KBM-7 (cell line): ENCODE measurements at places on chromosomes 2 and 18.

DNA sequence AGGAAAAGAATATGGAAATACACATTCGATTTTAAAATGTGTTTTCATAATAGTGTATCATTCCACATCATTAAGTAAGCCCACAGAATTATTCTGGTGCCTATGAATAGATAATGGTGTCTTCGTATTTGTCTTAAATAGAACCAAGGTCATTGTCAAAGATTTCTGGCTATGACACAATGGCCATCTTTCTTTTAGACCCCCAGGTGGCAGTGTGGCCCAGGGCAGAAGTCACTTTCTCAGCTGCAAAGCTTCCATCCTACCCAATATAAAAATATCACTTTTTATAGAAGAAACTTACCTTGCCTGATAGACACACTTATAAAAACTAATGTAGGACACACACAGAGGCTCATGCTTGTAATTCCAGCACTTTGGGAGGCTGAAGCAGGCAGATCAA, 57.5 kb downstream of the ZRANB3 start:
- peak; percentile 47 for DNase-seq

- no peak for DNase-seq
Observed at GRCh38 chr2:108378851-108379250, 1.1 kb downstream of the SULT1C4 start.

DNA sequence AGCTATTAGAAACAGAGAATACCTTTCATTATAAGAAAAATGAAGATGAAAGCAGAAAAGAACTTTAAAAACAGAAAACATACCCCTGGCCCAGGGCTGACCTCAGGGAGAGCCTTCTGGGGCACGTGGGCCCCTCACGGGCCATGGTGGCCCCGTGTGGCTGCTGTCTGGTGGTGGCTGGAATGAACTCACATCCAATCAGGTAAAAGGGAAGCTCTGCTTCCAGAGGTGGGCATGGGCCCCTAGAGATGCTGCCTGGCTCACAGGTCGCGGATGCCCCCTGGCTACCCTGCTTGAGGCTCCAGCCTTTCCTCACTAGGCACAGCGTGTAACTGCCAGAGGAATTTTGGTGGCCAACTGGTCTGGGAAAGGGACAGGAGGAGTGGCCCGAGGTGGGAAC, 16.6 kb downstream of the SNORC start:
- DNase-seq = no peak

DNA sequence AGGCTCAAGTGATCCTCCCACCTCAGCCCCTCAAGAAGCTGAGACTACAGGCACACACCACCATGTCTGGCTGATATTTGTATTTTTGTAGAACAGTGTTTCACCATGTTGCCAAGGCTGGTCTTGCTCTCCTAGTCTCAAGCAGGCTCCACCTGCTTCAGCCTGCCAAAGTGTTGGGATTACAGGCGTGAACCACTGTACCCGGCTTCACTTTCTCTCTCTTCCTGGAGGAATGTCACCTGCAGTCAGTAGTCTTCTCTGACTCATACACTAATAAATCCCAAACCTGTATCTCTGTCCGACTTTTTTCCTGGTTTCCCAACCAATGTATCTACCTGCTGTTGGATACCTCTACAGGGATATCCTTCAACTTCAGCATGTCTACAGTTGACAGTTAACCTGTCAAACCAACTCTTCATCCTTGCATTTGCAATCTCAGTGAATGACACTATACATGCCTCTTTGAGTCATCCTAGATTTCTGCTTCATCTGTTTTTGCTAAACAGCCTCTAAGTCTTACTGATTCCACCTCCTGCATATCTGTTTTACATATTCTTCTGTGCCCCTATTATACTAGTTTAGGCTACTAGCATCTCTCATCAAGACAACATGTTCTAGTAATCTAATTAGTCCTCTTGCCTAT, 54.5 kb downstream of the RBBP8 start:
- DNase-seq = no peak

GRCh38 chr2:138610201-138610953, 108.8 kb downstream of the SPOPL start:
- no peak for DNase-seq

DNA sequence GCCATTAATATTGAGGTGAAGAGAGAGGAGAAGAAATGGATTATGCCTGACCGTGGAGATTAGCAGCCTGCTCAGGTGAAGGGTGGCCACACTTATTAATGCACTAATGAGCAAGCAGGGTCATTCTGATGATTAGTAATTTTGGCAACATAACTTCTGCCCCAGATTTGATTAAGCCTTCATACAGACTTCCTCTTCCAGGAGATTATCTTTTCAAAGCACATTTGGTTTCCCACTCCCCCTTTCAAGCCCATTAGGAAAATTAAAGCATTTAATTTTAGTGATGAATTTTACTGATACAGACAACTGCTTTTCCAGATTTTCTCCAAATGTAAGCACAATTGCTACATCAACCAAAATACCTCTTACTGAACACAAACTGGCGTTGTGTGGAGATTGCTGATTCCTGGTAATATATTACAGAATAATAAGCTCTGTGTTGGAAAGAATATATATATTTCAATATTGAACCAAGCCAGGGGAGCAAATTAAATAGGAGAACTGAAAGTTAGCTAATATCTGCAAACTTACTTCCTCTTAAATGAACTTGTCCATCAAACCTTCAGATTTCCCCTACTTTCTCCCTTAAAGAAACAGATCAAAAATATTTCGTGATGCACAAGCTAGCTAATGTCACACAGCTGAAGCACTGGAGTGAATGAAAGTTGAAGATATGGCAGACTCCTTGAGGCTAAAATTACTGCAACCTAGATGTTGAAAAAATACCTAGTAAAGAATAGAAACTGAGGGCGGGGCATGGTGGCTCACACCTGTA, 140.8 kb downstream of the FAM210A start:
- no peak for DNase-seq

DNA sequence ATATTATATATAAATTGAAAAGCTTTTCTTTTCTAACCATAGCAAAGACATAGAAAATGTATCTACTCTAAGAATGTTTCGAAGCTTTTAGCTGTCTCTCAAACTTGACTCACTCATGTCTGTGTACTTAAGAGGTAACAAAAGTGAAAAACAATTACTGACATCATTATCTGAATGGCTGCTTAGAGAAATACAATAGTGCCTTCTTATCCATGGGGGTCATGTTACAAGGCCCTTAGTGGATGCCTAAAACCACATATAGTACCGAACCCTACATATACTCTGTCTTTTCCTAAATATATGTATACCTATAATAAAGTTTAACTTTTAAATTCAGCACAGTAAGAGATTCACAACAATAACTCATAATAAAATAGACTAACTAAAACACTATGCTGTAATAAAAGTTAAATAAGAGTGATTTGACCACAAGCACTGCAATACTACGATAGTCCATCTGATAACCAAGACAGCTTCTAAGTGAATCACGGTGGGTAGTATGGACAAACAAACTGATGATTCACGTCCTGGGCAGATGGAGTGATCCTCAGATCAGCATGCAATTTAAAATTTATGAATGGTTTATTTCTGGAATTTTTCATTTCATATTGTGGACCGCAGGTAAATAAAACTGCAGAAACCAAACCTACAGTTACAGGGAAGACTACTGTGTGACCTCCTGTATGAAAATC, 246.2 kb downstream of the XIRP2 start:
- no peak for DNase-seq

- DNase-seq = no peak
Observed at GRCh38 chr2:218981881-218982585, 3.0 kb downstream of the FEV start.

- no peak for DNase-seq
Observed at GRCh38 chr2:62194558-62195420, 1.1 kb upstream of the B3GNT2 start.

DNA sequence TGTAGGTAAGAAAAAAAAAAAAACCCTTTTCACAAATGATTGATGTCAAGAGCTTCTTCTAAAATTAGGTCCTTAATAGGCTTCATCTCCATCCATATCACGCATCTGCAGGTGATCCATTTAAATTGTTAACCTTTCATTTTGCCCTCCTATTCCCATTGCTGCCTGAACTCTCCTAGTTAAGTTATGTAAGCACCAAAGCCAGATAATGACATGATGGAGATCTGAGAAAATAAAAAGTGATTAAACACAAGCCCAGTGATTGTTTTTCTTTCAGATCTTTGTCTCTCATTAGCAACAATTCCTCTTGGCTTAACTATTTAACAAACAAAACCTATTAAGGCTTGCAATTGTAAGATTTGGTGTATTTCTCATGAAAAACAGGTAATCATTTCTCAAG, 20.0 kb downstream of the LANCL1 start:
- no peak for DNase-seq

DNA sequence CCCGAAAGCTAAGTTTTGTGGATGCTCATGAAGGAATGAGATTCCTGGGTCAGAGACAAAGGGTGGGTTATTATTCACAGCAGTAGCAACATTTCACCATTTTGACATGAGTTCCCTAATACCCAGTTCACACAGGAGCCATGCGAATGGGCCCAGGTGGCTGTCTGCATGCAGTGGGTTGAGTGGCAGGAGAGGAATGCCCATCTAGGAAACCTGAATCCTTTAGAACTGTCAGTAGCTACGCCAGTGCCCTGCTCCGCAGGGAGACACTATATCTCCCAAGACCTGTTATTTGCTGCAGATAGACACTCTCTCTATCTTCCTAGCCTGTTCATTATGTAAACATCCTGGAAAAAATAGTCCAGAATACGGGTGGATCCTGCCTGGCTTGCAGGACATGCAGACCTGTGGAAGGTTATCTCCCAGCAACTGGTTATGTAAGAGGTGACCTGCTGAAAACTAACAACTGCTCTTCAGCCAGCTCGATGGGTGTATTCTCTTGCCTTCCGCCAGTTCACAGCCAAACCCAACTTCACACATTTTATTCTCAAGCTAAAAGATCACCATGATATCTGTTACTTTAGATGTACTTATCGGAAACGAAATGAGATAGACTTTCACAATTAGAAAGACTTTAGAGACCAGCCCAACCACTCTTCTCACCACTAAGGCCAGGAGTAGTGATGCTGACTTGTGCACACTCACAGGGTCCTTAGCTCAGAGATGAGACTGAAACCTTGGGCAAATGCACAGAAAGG, 59.1 kb downstream of the MBP start:
- no peak for DNase-seq

- no peak for DNase-seq
Observed at GRCh38 chr2:223735659-223736244, 101.6 kb downstream of the AP1S3 start.

GRCh38 chr2:64474121-64474571, 20.2 kb downstream of the LGALSL start:
- peak; percentile 82 for DNase-seq

GRCh38 chr2:240364582-240364960, 70.9 kb upstream of the GPC1 start:
- no peak for DNase-seq

DNA sequence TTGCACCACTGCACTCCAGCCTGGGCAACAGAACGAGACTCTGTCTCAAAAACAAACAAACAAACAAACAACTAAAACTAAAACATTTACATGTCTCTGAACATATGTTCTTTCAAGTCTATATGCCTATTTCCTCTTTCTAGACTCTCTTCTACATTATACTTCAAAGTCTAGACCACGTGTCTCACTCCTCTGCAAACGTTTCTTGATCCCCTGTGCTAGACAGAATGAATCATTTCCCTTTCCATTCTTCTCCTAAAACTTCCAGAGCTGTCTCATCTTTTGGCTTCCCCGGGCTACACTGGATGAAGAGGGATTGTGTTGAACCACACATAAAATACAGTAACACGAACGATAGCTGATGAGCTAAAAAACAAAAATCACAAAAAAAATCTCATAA, 67.1 kb downstream of the BAZ2B start:
- DNase-seq = peak; percentile 57

- no peak for DNase-seq
Observed at GRCh38 chr2:72713857-72714256, 112.0 kb downstream of the EXOC6B start.

DNA sequence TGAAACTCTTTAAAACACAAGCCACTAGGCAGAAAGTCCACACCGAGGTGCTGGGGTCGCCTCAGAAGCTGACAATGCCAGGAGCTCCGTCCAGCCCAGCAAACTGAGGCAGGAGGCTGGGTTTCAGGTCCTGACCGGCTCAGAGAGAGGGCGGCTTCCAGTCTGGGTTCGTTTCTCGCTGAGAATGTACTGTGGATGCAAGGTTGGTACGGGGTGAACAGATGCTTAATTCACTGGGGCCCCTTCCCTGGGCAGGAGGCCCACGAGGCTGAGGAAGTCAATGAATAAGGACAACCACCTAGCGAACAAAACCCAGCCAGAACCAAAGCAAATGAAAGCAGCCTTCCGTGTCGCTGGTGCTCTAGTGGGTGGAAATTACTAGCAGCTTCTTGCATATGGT, 142.0 kb downstream of the RTP5 start:
- no peak for DNase-seq

GRCh38 chr18:78984941-78985784, 5.5 kb downstream of the SALL3 start:
- peak; percentile 28 for DNase-seq

DNA sequence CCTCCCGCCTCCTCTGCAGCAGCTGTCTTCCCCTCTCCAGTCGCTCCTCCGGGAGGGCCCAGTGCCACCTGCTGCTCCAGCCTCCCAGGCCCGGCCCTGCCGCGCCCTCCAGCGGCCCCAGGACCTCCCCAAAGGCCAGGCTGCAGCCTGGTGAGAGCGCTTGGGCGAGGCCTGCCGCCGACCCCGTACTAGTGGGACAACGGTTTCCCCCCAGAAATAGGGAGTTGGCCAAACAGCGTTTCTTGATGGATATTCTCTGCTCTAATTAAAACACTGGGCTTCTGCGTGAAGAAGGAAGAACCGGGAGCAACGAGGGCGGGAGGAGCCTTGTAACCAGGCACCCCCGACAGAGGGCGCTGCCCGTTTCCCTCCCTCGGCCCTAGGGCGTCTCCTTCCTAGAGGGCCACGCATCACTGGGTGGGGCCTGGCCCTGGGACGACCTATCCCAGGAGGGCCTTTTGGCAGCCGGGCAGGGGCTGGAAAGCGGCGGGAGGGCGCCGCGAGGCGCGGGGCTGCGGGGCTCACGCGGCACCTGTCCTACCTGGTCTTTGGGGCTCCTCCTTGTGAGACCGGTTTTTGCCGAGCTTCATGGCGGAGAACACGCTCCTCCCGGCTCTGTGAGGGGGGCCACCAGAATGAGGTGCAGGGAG, 25.4 kb upstream of the OTOF start:
- DNase-seq = peak; percentile 90
